Activated CD4-positive, alpha-beta T cell treated with anti-CD3 and anti-CD28 coated beads for 36 hours (primary cell): ENCODE measurements at places on chromosomes 4 and X. TPM values are rescaled to one million over a fixed set of nuclear protein-coding genes. Genes with fewer than 3 reads are reported as not detected.
A peak's percentile ranks its signal among the peaks of the same experiment; 100 is the strongest.

DNA sequence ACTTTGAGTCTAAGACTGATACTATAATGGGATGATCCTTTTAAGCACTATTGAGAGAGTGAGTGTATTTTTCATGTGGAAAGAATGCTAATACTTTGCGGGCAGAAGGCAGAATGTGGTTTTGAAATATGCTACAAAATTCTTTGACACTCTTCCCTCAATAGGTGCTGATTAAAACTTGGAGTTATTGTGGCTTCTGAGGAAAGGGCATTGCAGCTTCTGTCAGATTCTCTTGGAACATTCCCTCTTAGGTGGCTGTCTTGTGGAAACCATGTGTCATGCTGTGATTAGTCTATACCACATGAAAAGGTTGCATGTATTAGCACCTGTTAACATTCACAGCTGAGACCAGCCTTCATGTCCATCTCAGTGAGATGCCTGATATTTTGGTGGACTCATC lies 547.0 kb downstream of the STIM2 start:
- DNase-seq = no peak

DNA sequence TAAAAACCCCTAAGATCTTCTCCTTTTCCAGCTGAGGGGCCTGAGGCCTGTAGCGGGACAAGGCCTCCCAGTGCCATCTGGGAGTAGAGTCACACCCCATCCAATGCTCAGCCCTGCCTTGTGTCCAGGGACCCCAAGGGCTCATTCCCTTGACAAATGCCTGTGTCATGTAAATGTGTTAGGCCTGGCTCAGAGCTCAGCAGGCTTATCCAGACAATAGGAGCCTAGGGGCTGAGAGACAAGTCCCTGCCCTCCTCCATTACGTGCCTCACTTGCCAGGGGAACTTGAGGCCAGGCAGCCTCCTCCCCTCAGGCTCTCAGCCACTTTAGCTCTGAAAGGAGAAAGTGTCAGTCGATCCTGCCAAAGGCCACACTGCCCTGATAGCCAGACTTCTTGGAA lies 166.8 kb upstream of the MAMLD1 start:
- no peak for DNase-seq

DNA sequence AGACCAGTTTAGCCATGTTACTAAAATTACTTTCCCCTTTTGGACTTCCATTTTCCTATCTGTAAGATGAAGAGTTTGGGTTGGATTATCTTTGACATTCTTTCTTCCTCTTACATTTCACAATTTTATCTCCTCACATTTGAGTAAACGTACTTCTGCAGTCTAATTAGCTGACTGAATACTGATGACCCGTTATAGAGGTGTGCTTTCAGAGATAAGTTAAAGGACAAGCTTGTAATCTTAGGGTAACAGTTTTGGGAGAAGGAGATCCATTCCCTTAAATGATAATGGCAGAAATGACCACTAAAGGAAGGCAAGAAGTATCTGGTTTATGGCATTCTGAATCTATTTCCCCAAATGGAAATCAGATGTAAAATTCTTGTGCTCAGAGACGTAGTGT lies 222.6 kb upstream of the FTHL17 start:
- DNase-seq = no peak

GRCh38 chrX:101619364-101619763 lies 1.6 kb upstream of the ARMCX6 start:
- DNase-seq = no peak

- DNase-seq = no peak
These were observed 101.5 kb downstream of the AKAP4 start for GRCh38 chrX:50099331-50099730.

GRCh38 chr4:55547918-55548317 lies 1.2 kb upstream of the CLOCK start:
- no peak for DNase-seq

GRCh38 chr4:133148690-133149363 lies at the start of gene PCDH10:
PCDH10 (plus strand) TSS chr4:133149294; CDS start chr4:133150141, 847 bp downstream.
- DNase-seq = peak; percentile 81

DNA sequence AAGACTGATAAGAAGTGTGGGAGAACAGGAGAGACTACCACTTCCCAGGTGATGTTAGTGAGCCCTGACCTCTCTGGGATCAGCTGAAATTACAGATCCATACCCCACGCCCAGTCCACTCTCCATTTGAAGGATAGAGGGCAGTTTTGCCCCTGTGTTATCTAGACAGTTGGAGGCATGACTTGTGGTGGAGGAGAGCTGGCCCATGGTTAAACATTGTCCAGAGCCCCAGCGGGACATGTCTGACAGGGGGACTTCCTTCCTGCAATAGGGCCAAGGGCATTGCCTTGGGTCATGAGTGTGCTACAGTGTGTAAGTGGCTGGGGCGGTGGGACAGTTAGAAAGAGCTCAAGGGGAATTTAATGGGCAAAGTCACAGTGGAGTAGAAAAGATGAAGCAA lies 181.1 kb downstream of the MID1IP1 start:
- no peak for DNase-seq

- DNase-seq = no peak
These were observed 89.5 kb downstream of the PLS3 start for GRCh38 chrX:115650449-115650848.

DNA sequence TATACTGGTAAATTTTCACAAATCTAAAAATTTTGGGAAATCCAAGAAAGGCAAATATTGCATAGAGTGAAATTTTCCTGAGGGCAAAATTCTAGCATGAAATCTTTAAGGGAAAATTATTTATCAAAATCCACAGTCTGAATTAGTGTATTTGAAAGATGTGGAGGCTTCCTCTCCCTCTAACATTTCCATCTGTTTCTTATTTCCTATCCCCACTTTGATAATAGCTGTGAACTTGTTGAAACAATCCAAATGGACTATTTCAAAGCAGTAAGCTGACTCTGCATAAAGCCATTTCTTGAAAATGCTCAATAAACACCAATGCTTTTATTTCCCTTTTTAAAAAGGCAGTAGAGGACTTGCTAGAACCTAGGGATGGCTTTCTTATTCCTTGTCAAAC lies 107.3 kb upstream of the PABPC4L start:
- no peak for DNase-seq

DNA sequence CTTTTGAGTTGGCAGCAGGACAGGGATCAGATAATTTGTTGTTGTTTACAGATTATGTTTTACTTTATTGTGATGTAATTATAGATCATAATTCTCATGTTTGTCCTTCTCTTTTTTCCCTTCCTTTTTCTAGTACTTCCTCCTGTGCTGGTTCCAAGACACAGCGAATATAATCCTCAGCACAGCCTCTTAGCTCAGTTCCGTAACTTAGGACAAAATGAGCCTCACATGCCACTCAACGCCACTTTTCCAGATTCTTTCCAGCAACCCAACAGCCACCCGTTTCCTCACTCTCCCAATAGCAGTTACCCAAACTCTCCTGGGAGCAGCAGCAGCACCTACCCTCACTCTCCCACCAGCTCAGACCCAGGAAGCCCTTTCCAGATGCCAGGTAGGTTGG lies 58.0 kb downstream of the SMAD1 start:
- no peak for DNase-seq

- DNase-seq = no peak
These were observed at the start of gene LIMCH1 for GRCh38 chr4:41538017-41538733. LIMCH1 (plus strand) TSS chr4:41538157; CDS start chr4:41605996, 67,839 bp downstream.

- DNase-seq = no peak
These were observed 2.0 kb downstream of the STBD1 start for GRCh38 chr4:76308548-76308947.

The SUPT20HL1 gene
- total RNA-seq = 0.07 TPM

The DRP2 gene
- total RNA-seq = 0.66 TPM

The HNRNPH2 gene
- total RNA-seq = 26.9 TPM

The CT45A3 gene
- total RNA-seq = not detected

The DAPP1 gene
- 25.9 TPM for total RNA-seq

The DNAAF6 gene
- not detected for total RNA-seq

The SYTL5 gene
- not detected for total RNA-seq

The STAP1 gene
- 11.0 TPM for total RNA-seq

The MRFAP1L1 gene
- total RNA-seq = 36.4 TPM
